ENCODE measurements at places on chromosomes 13 and 19. TPM values are rescaled to one million over a fixed set of nuclear protein-coding genes. Genes with fewer than 3 reads are reported as not detected.

DNA sequence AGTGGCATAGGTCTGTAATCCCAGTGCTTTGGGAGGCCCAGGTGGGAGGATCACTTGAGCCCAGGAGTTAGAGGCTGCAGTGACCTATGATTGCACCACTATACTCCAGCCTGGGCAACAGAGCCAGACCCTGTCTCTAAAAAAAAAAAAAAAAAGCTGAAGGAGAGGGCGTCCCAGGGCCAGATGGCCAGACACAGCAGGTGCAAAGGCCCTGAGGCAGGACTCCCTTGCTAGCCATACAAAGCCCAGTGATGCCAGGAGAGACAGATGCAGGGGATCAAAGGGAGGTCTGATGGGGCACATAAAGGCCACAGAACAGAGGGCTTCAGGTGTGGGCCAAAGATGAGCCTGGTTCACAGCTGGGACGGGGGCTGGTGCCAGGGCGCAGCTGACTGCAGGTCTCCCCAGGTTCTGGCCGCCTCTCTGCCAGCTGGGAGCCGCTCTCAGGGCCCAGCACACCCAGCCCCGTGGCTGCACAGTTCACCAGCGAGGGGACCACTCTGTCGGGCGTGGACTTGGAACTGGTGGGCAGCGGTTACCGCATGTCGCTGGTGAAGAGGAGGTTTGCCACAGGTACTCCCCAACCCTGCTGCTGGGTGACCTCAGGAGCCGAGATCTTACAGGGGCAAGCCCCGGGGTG is 7.5 kb upstream of the B3GNT3 start:
- DNase-seq, result no peak

DNA sequence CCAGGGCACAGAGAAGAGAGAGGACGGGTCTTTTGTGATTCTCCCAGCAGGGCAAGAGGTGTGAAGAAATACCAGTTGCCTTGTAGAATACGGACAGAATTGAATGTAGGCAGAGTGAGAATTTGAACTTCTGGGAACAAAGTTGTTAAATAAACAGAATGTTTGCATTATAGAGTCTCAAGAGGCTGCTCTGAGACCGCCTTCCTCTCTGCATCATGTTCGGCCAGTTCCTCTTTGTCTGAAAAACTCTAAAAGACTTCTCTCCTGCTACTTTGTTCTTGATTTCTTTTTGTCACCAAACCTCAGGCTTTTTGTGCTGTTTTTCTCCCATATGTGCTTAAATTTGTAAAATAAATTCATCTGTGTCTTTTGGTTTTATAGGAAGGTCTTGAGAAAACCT is 256.4 kb downstream of the DLEU7 start:
- no peak for DNase-seq

DNA sequence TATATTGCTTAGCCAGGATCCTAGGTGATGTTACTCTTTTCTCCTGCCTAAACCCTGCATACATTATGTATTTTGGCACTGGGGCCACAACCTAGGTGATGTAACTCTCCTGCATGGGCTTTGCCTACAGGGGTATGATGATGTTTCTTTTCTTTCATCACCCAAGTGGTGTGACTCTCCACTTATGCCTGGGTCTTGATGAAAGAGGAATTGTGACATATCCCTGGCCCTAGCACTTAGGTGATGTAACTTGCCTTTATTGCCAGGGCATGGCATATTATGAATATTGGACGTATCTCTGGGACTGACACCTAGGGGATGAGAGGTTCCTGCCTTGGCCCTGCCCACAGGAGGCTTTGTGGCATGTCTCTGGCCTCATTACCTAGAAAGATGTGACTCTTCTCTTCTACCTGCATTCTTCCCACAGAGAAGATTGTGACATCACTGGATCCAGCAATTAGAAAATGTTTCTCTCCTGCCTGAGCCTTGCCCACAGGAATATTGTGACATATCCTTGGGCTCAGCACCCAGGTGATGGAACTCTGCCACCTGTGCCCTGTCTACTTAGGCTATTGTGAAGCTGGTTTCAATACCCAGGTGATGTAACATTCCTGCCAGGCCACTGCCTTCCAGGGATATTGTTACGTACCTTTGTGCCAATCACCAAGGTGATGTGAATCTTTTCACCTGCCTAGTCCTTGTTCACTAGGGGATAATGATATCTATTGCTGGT is 27.3 kb upstream of the ZNF254 start:
- no peak for DNase-seq

DNA sequence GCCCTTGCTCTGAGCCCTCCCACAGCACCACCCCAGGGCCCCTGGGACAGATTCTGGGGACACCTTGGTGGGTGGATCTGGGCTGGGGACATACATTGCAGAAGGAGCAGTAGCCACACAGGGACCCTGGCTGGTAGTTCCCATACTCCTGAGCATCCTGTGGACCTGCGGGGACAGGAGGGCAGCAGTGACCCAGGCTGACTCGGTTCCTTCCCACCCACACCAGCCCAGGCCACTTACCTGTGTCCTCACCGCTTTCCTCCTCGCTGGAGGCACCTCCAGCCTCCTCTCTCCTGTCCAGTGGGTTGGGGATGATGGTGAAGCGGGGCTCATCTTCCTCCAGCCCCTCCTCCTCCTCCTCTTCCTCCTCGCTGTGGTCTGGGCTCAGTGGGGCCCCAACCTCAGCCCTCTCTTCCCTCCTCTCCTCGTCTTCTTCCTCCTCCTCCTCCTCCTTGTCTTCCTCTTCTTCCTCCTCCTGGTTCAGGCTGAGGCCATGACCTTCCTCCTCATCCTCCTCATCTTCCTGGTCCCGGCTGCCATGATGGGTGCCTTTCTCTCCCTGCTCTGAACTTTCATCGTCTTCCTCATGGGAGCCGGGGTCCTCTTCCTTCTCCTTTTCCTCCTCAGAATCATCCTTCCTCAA is 1.9 kb downstream of the HRC start:
- no peak for DNase-seq

DNA sequence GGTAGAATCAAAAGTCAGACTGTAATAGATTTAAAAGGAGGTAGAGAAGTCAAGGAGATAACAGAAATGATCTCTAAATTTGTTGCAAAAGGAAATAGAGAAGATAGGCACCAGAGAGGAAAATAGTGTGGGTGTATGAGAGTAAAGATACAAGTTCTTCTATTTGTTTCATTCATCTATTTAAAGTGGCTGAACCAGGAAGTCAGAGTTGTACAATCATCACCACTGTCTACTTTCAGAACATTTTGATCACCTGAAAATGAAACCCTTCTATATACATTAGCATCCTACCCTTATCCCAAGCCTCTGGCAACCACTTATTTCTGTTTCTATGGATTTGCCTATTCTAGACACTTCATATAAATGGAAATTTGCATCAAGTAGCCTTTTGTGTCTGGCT is 36.7 kb downstream of the INTS6 start:
- no peak for DNase-seq

The CCDC122 gene
- 8.9 TPM for total RNA-seq

The METTL21C gene
- total RNA-seq, result not detected

The PLVAP gene
- total RNA-seq, result 32.8 TPM

The LGALS14 gene
- not detected for total RNA-seq

The TGFBR3L gene
- 3.0 TPM for total RNA-seq
